ENCODE measurements at places on chromosomes 4 and X.

DNA sequence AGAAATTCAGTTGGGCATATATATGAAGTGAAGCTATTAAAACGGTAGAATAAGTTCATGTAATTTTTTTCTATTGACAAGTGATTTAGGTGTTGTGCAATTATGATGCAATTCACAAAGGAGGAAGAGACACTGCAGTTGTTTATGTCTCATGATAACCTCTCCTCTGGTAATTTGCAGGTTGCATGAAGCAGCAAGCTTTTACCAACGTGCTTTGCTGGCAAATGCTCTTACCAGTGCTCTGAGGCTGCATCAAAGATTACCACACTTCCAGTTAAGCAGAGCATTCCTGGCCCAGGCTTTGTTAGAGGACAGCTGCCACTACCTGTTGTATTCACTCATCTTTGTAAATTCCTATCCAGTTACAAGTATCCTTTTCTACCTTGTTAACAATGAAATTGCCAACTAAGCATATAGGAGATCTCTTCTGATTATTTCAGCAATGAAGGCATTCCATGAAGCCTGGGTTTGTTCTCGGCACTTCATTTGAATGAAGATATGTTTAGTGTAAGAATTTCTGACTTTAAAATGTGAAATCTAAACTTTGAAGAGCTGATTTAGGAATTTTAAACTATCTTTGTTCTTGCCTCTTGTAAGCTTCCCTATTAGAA lies 3.9 kb downstream of the TMEM33 start:
- no peak for DNase-seq

GRCh38 chr4:110371016-110371770 lies 104.8 kb upstream of the ENPEP start:
- no peak for DNase-seq

- no peak for DNase-seq
Measured at GRCh38 chr4:6198768-6199421, 1.5 kb downstream of the JAKMIP1 start.

DNA sequence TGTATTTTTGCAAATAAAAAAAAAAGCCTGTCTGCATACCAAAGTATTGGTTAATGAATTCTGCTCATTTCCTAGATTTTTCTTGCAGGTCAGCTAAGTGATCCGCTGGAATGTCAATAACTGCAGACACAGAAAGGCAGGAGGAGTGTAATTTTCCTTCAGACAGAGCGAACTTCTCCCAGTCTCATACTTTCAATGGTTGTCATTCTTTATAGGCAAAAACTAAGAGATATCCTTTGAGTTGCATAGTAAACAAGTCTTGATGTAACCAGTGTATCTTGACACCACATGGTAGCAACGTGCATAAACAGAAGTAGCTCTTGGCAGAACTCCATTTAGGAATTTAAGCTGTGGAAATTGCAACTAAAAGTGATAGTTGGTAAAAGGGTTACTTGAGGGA lies 8.2 kb downstream of the CAPN6 start:
- DNase-seq, result no peak

GRCh38 chr4:26321373-26322221 lies 783 bp downstream of the RBPJ start:
- no peak for DNase-seq

DNA sequence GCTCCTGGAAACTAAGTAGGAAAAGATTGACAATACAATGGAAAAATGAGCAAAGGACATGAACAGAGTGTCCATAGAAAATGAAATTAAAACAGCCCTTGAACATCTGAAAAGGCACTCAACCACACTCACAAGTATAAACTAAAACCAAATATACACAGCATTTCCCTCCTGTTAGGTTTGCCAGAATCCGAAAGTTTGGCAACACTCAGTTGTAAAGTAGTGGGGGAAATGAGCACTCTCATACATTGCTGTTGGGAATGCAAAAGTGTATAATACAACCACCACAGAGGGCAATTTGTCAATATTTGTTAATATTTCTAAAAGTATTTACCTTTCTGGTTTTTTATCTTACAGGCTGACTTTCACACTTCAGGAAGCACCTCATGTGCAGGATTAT lies 84.2 kb upstream of the TMEM164 start:
- DNase-seq, result no peak

GRCh38 chr4:6563935-6564645 lies 10.9 kb upstream of the MAN2B2 start:
- DNase-seq, result no peak

DNA sequence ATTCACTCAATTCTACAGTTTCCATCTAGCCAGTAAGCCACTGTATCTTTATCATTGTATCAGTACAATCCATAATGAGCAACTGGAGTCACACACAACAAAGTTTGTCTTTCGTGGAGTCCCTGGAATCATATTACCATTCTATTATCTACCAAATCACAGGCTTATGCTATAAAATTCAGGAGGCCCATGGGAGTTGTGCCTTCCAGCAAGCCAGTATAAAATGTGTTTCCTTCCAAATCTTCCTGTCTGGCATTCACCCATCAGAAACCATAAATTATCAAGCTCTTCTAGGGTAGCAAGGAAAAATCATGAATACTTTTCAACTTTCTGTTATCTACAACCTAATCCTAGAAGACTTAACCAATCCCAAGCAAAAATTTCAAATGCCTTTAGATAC lies 1383.3 kb upstream of the PCDH7 start:
- DNase-seq, result no peak

GRCh38 chr4:183571350-183571941 lies 66.6 kb downstream of the ING2 start:
- no peak for DNase-seq

GRCh38 chr4:68176500-68176899 lies 46.8 kb upstream of the TMPRSS11F start:
- no peak for DNase-seq

DNA sequence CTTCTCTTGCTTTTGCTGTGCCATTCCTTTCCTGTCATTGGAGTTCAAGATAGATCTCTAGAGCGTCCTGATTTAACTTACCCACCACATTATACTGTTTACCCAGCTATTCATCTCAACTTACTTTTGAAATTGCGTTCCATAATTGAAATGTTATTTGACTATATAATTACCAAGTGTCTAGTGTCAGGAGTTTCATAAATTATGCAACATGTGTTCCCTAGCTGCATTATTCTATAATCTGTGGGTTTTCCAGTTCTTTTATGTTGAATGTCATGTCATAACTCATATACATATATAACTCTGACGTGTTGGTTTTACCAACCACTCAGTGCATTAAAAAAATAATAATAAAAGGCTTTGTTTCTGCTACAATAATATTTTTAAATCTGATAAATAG lies 285.9 kb upstream of the ARSJ start:
- no peak for DNase-seq

DNA sequence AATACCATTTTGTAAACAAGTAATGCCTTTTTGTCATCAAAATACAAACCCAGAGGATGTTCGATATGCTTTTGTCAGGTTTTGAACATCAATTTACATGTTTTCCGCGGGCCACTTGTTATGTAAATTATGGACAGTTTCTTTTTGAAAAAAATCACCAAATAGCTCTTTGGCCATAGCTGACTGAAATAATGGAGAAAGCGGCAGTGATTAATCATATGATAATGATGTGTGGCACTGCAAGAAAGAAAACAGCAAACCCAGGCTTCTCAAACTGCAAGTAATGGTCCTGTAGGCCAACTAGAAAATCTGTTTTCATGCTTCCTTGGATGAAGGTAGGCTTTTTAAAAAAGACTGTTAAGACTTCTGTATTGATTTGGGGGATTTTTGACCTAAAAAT lies 15.6 kb upstream of the SCML1 start:
- no peak for DNase-seq

DNA sequence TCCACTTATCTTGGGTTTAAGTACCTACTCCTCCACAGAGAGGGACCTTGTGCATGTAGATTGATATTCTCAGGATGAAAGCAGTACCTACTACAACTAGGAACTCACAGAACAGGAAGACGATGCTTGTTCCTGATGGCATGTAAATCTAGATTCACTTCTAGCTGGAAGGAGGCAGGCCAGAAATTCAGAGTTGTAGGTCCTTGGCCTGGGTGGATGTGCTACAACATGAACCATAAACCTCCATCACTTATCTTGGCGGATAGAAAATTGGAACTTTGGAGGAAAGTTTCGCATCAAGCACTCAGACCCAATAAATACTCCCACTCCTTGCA lies 9.3 kb upstream of the SMIM20 start:
- DNase-seq, result no peak

- DNase-seq, result no peak
Measured at GRCh38 chr4:22478426-22478825, 37.4 kb downstream of the ADGRA3 start.

GRCh38 chrX:94123062-94123461 lies 449.1 kb downstream of the FAM133A start:
- no peak for DNase-seq

DNA sequence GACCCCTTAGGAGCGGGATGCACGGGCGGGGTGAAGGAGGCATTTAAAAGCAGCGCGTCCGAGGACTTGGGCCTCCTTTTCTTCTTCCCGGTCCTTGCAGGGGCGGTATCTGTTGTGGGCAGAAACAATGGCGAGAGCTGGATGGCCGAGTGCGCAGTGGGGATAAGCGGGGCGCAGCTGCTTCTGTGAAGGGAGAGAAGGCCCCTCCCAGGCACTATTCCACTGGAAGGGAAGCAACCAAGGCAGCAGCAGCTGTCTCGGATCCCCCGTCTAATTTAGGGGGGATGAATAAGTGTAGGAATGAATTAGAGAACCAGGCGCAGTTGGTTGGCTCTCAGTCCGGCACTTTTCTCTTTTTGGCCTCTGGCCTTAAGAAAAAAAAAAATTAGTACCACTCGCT lies 995 bp downstream of the SMARCA5 start:
- DNase-seq, result no peak

DNA sequence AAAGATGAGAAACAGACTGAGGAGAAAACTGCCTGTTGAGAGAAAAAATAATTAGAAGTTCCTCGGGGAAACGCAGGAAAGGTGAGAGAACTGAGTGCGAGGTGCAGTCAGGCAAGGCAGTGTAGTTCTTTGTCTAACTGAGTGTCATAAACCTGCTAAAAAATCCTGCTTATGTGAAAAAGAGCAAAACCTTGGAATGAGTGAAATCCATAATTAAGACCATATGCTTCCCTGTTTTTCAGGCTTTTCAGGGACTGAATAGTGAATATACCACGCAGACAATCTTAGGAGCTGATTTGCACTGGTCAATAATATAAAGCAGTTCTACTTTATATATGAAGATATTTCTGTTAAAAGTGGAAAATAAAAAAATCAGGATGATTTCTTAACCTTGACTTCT lies 104.9 kb downstream of the RASGEF1B start:
- no peak for DNase-seq

DNA sequence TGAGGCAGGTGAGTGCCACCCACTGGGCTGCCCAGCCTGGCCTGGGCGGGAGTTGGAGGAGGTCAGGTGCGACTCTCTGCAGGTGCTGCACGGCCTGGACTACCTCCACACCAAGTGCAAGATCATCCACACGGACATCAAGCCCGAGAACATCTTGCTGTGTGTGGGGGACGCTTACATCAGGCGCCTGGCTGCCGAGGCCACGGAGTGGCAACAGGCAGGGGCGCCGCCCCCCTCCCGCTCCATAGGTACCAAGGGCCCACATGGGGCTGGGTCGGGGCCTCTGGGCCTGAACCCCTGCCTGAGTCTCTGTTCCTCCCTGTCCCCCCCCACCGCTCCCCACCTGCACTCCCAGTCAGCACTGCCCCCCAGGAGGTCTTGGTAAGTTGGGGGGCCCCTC lies 2.0 kb downstream of the SRPK3 start:
- no peak for DNase-seq

DNA sequence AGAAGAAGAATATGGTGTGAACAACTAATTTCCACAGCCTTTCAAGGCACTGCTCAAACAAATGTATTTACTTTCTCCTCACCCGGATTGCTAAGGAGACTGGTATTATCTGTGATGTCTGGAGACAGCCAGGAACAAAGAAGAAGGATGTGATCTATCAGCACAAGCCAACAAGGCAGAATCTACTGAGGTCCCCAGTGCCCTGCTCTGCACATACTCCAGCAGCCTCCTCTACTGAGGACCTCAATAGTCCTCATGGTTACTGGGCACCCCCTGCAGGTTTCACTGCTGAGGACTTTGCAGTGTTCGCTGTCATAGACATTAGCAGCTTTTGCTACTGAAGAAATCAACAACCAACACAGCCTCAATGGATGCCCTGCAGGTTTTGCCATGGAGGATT lies 930.1 kb downstream of the ADGRL3 start:
- DNase-seq, result no peak

DNA sequence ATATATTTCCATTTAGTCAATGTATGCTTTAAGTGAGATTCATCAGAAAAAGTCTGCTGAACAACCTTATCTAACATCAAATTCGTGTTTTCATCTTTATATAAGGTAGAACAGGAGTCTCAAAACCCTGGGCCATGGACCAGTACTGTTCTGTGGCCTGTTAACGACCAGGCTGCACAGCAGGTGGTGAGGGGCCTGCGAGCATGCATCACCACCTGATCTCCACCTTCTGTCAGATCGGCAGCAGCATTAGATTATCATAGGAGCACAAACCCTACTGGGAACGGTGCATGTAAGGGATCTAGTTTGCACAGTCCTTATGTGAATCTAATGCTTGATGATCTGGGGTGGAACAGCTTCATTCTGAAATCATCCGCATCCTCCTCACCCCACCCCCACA lies 3.2 kb downstream of the CTSO start:
- DNase-seq, result no peak

DNA sequence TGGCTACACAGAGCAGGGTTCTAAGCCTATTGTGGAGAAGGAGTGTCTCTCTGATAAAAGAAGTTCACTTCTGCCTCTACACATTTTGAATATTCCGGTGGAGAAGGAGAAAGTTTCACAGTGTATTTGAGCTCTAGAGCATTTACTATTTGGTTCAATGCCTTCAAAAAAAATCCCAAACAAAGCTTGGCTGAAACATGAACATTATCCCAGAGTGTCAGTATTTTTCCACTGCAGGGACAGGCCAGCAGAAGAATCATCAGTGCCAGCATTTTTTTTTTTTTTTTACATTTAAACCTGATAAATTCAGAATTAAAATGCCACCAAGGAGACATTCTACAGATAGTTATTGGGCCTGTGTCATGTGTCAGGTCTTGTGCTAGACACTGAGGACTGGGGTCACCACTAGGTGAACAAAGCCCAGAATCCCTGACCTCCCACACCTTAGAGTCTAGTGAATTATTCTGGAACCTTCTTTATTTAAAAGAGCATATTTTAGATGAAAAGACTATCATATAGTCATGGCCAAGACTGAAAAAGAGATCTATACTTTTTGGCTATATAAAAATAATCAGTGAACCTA lies 48.0 kb upstream of the NAP1L5 start:
- no peak for DNase-seq

GRCh38 chr4:21692241-21692640 lies 256.3 kb downstream of the KCNIP4 start:
- DNase-seq, result no peak
